ENCODE measurements at places on chromosomes 11 and 22.

- DNase-seq, result no peak
These were observed 35.3 kb downstream of the LIF start for GRCh38 chr22:30211124-30211820.

- DNase-seq, result no peak
These were observed 163.6 kb downstream of the NTM start for GRCh38 chr11:131533998-131534397.

- no peak for DNase-seq
These were observed 31.9 kb downstream of the RRAS2 start for GRCh38 chr11:14327116-14327515.

- DNase-seq, result no peak
These were observed 1530.4 kb downstream of the BRD1 start for GRCh38 chr22:48297296-48297695.

Data from NCI-H1930 (cell line).